ENCODE measurements at places on chromosomes 6 and 20.

GRCh38 chr6:13303668-13304017, 24.7 kb downstream of the TBC1D7 start:
- DNase-seq, result peak; percentile 76

DNA sequence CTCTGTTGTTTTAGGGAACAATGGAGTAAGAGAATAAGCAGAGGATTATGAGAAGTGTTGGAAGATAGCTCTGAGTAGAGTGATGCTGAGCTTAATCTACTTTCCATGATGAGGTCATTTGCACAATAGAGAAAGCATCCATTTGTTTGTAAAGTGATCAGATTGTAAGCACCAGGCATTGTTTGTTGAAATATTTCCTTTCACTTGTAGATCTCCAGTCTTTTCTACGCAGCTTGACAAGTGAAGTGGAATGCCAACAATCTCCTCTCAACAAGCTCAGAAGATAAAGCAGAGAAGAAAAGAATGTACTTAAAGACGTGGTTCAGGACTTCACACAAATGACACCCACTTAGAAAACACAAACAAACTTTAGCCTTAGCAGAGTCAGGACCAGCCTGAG, 80.1 kb upstream of the MARCKS start:
- no peak for DNase-seq

DNA sequence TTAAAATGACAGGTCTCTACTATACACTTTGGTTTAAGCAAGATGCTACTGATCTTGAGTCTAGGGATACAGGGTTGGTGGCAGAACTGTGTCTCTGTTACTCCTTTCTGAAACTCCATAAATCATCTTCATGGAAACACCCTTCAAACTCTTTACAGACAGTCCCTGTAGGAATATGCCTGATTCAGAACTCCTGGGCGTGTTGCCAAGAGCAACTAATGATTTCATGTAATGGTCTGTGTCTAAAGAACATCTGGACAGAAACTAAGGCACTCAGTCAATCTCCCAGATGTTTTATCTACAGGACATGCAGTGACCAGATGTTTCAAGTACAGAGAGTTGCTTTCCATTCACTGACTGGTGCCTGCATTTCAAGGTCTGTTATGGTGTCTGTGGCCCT, 464.4 kb upstream of the CHD6 start:
- no peak for DNase-seq

GRCh38 chr6:145723646-145724045, 11.7 kb downstream of the EPM2A start:
- DNase-seq, result no peak

DNA sequence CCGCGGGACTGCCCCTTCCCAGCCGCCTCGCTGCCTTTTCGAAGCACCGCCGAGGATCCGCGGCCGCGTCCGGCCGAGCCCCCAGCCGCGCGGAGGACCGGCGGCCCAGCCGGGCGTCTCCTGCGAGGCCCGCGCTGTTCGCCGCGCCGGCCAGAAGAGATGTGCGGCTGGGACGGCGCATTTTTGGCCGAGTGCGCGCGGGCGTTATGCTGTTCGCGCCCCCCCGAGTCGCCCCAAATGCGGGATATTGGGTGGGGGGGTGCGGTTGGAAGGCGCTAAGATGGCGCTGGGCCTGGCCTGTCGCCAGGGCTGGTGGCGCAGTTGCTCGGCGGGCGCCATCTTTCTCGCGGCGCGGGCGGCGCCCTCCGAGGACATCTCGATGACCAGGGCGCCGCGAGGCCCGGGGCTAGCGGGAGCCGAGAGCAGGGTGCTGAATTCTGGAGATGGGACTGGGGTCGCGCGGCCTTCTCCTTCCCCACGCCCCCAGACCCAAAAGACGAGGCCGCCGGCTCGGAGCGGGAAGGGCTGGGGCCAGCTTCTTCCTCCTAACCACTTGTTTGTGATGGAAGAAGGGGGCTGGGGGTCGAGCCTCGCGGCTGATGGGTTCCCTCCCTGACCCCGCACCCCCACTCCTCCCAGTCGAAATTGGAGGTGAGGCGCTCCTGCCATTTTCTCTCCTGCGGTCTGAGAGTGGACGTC, 1.5 kb downstream of the BICRAL start:
- DNase-seq, result peak; percentile 58

- DNase-seq, result no peak
These were observed 100.0 kb downstream of the CRYBG1 start for GRCh38 chr6:106460481-106460880.

GRCh38 chr6:8570256-8570920, 135.0 kb upstream of the SLC35B3 start:
- DNase-seq, result no peak

DNA sequence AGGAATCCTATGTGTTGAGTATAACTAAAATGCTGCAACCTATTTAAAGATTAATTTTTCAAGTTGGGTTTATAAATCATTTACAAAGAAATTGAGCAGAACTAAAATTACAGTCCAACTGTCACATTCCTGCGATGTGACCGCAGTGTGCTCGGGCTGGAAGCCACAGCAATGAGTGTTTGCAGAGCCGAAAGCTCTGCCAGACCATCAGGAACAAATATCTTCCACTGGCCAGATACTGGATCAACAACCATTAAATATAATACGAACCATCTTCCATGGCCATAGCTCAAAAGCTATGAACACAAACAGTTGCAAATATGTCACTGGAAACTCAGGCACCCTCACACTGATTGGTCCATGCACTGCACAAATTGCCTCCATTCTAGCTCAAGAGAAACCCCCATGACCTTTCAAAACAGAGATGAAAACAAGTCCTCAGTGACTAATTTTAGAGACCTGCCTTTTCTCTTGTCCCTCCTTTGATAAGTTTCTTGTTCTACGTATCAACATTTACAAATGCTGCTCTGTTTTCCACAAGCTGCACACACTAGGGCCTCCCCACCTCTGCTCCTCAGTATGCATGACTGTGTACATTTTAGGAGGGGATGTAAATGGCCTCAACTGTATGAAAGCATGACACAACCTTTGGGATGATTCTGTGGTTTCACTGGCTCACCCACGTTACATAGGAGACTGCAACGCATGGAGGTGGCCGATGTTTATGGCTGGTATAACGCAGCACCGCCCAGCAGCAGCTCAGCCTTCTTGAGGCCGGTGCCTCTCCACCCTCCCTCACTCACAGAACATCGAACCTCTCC, 171.7 kb downstream of the WDR27 start:
- DNase-seq, result no peak

GRCh38 chr6:159899994-159900745, 9.4 kb downstream of the MAS1 start:
- DNase-seq, result no peak

DNA sequence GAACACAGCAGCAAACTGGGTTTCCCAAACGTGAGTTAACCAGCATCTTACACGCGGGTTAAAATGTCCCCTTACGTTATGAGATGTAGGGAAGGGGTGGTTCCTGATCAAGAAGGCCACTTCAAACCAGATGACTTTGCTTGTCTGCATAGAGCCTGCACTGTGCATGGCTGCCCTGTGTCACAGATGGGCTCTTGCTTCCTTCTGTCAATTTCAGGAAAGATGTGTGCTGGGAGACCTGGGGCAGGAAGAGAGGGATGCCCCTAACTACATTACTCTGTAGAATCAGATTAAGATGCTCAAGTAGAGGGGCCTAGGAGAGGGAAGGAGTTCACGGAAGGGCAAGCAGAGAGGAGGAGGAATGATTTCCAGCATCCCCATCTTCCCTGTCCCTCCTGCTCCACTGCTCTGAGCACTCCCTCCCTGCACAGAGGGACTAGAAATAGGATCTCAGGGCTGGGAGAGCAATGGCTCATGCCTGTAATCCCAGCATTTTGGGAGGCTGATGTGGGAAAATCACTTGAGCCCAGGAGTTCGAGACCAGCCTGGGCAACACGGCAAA, 63.5 kb upstream of the ZMYND8 start:
- DNase-seq, result no peak

All from omental fat pad (tissue), 4 donors.